Fibroblast of upper back skin (primary cell): ENCODE measurements at places on chromosomes 6 and 20.

- DNase-seq = no peak
Observed at GRCh38 chr20:11687546-11688292, 230.0 kb upstream of the BTBD3 start.

- DNase-seq = no peak
Observed at GRCh38 chr20:2000285-2000684, 6.4 kb upstream of the PDYN start.

GRCh38 chr20:53828088-53828681 lies 234.5 kb upstream of the ZNF217 start:
- DNase-seq = peak; percentile 94

- DNase-seq = peak; percentile 37
Observed at GRCh38 chr6:150297327-150298029, 71.3 kb upstream of the IYD start.

DNA sequence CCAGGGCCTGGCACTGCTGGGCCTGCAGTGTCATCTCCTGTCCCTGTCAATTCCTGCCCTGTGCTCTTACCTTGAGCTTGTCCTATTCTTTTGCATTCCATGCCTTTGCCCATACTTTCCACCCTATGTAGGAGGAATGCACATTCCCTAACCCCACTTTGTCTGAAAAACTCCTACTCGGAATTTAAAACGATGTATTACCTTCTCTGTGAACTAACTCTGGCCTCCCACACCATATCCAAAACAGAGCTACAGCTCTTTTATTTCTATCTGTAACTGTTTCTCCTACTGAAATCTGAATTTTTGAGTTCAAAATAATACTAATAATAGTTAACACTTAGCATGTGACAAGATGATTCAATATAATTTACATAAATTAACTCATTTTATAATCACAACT lies 353.7 kb downstream of the FRK start:
- no peak for DNase-seq
